ENCODE measurements at places on chromosomes 5 and 9.

DNA sequence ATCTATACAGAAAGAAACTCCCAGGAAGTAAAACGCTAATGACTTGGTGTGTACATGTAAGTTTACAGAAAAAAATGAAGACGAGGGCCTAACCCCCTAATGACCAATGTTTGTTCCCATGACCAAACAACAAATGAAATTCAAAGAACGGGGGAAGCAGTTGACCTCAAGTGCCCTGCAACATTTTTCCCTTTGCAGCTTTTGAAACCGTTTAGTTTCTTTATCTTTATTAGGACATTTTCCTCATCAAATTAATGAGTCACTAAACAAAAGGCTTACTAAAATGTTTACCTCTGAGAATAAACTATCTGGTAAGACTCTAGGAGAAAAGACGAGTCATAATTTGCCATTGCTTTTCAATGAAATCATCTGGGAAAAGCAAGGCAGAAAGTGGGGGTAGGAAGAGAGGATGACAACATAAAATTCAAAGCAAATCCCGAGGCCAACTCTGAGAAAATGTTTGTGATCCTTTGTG lies 57.4 kb downstream of the LHFPL2 start:
- no peak for DNase-seq

GRCh38 chr5:6399980-6400910 lies 21.9 kb upstream of the MED10 start:
- no peak for DNase-seq

DNA sequence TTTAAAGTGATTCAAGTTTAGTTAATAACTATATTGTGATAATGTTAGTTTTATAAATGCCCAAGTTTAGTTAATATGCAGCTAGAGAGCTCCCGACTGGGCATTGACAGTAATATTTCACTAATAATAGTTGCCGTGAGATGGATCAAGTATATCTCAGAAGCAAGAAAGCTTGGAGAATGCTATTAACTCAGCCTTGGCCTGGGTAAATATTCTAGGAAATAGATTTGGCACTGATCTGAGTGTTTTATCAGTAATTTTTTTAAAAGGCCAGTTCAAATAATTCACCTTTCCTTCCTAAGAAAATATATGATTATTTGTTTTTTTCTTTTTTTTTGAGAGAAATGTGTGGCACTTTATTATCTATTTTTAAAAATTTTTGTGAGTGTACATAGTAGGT lies 305.3 kb downstream of the CSNK1G3 start:
- DNase-seq: no peak

DNA sequence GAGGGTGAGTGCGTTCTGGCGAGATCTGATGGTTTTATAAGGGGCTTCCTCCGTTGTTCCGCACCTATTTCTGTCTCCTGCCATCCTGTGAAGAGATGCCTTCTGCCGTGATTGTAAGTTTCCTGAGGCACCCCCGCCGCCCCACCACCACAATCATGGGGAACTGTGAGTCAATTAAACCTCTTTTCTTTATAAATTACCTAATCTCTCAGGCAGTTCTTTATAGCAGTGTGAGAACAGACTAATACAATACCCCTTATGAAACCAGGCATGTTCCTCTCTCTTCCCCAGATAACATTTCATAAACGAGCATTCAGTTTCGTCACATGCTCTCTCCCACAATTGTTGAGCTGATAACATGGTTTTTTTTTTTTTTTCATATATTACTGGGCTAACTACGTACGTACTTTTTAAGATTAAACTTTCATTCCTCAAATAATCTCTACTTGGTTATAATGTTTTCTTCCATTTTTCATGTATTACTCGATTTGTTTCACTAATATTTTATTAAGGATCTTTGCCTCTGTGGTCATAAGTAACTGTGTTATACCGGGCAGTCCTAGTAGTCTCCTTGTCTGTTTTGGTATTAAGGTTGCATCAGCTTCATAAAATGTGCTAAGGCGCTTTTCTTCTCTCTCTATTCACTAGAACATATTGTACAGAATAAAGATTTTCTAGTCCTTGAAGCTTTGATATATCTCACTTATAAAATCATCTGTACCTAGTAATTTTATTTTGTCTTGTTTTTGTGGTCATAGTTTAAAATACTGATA lies 64.9 kb upstream of the MVB12B start:
- DNase-seq: peak; percentile 45

DNA sequence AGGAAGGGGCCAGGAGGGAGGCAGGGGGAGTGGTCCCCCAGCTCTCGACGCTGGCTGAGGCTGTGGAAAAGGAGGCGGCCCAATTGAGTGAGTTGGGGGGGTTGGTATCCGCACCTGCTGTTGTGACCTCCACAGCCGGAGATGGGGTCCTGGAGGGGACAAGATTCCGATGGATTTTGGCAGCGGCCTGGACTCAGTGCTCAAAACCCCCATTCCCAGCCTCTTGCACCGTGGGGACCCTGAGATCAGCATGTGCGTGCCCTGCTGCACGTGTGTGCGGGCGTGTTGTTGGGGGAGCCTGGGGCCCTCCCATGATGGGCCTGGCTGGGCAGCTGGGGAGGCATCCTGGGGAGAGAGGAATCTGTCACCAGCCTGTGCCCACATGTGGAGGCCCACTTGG lies 15.0 kb downstream of the CNTFR start:
- no peak for DNase-seq

DNA sequence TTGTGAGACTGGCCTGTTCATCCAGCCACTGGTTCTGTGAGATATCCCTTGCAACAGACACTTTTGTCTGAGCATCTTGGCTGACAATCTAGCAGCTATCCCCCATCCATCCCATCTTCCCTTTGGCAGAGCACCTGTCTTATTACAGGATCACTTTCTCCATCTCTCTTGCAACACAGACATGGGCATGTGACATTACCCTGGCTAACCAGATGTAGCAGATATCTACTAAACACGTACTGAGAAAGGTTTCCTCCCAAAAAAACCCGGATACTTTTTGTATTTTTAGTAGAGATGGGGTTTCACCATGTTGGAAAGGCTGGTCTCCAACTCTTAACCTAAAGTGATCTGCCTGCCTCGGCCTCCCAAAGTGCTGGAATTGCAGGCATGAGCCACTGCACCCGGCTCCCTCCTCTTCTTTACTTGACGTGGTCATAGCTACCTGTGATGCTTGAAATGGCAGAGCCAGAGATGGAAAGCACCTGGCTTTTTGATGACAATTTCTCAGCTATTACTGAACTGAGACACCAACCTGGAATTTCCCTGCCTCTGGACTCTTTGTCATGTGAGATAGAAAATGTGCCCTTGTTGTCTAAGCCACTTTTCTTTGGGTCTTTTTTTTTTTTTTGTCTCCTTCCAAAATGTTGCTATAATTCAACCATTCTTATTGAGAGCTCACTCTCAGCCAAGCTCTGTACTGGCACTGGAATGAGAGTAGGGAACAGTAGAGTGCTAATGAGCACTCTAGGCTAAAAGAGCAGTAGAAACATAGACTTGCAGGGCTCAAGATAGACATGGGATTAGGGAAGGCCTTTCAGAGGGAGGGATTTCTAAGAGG lies 32.6 kb downstream of the FNBP1 start:
- no peak for DNase-seq

DNA sequence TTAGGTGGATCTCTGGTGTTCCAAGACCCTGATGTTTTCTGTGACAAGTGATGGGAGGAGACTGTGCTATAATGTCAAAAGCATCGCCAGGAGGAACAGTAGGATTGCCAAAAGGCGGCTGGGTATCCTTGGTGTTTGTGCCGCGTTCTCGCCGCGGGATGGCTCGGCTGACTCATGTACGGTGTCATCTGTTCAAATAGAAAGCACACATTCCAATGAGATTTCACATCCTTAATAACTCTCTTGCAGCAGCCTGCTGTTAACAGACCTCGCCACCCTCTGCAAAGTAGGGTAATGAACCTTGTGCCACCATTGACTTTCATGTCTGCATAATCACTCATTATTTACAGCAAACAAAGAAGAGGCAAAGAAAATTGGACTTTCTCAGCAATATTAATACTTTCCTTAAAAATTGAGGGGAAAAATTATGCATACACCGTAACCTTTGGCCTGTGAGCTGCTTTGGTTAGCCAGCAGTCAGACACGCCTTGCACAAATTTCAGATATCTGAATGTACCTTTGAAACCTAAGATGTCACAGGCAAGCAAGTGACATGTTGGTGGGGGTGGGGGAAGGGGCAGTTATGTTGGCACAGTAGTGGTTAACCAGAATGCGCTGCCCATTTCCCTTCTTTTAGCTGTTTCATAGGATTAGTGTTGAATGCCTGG lies 289.4 kb downstream of the EFNA5 start:
- DNase-seq: no peak

GRCh38 chr5:53779541-53779981 lies 219.1 kb downstream of the NDUFS4 start:
- DNase-seq: no peak

GRCh38 chr5:531749-532315 lies 7.6 kb upstream of the SLC9A3 start:
- no peak for DNase-seq

All from hematopoietic multipotent progenitor cell treated with erythropoietin and hydrocortisone succinate and interleukin-3 and kit ligand, for 4 days (in vitro differentiated cells).